Central memory CD4-positive, alpha-beta T cell (primary cell): ENCODE measurements at places on chromosomes 11 and 22.
A peak's percentile ranks its signal among the peaks of the same experiment; 100 is the strongest.

- no peak for DNase-seq
Measured at GRCh38 chr11:61872935-61873565, 18.3 kb downstream of the FADS3 start.

DNA sequence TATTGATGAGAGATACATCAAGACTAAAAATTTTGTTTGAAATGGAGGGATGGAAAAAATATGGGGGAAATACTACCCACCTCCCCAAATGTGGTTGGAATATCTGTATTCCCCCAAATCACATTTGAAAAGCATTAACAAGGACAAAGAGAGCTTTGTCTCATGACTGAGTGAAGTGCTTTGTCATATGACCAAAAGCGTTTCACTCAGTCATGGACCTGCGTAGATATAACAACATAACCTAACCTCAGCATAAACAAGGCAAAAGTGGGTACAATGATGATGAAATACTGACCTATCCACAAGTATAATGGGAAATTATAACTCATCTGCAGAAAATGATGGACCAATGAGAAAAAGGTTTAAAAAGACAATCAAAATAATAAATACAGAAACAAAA, 418.3 kb downstream of the TBC1D22A start:
- no peak for DNase-seq

GRCh38 chr11:66614073-66614472, 2.4 kb upstream of the RBM14 start:
- no peak for DNase-seq

DNA sequence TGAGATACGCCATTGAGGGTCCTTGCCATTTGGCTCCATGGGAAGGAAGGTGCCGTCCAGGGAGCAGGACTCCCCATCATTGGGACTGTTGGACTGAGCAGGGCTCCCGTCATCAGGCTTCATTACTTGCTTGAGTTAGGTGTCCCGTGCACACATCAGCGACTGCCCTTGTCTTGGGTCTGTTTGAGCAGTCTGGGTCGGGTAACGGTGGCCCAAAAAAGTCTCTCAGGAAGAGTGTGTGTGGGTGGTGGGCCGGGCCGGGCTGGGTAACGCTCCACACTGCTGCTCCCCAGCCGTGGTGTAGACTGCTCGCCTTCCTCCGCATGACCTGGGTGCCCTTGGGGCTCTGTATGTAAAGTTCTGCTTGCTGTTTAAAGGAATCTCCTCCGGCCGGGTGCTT, 293.5 kb downstream of the TBC1D22A start:
- DNase-seq = no peak

DNA sequence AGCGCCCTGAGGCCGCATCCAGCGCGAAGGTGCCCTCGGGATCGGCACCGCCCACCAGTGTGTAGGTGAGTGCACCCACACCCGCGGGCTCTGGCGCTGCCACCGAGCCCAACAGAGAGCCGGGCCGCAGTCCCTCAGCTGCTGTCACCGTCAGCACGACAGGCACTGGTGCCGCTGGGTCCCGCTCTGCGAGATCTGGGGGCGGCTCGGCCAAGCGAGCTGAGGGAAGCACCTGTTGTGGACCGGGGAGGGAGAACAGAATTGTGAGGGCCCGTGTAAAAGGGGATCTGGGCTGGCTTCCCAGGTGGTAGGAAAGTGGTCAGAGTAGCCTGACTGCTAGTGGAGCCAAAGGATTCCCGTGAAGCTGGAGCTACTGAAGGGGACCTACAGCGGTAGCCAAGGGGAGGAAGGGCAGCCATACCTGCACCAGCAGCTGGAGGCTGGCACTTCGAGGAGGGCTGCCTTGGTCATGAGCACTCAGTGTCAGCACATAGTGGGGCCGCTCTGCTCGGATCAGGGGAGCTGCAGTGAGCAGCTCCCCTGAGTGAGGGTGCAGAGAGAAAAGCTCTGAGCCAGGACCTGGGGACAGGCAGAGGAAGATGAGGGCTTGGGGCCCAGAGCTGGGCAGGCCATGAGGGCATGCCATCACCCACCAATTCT, 11.5 kb upstream of the TPP1 start:
- DNase-seq = no peak

- peak; percentile 53 for DNase-seq
Measured at GRCh38 chr11:1832211-1832919, 2.4 kb upstream of the SYT8 start.

DNA sequence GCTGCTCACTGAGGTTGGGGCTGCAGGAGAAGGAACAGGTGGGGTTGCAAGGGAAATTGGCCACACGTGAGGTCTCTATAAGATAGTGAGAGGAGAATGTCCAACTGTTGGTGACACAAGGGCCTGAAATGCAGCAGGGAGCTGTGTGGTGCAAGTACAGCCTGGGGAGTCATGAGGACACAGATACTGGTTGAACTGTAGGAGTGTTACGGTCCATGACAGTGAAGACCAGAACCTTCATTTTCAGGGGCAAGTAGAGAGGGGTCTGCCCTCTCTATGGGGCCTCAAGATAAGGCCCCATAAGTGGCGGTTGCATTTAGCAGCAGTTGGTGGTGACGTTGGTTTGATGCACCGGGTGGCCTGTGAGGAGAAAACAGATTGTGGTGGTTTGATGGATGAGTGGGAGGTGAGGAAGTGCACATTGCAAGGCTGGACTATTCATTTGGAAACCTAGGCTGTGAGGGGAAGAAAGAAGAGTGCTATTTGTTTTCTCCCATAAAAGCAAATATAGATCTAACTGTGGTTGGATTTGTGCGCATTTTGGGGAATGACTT, 39.4 kb downstream of the MICAL2 start:
- DNase-seq = no peak

GRCh38 chr11:704781-705645, 1.0 kb upstream of the EPS8L2 start:
- no peak for DNase-seq

- DNase-seq = no peak
Measured at GRCh38 chr22:49101873-49102272, 725.8 kb downstream of the BRD1 start.

DNA sequence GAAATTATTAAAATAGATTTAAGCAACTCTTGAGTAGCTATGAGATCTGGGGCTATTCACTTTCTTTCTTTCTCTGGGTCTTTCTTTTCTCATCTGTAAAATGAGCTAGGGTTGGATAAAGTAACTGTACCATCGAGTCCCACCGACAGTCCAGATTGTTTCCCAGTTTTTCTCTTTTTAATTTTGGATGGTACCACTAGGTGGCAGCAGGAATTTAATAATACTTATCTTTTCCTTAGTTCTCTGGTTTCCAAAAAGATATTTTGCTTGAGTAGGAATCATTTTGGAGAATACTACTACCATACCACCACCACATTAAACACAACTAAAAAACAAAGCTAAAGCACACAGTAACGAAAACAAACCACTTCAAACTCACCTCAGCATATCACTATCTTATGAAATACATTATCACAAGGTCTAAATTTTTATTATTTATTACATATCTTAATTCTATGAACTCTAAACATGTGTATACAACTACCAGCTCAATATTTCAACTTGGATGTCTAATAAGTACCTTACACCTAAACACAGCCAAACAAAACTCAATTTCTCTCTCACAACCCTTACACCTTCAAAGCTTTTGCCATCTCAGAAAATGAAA, 584.0 kb downstream of the KCNA4 start:
- no peak for DNase-seq
